ENCODE measurements at places on chromosomes 1 and 21. TPM values are rescaled to one million over a fixed set of nuclear protein-coding genes. Genes with fewer than 3 reads are reported as not detected.

The EDN2 gene
- 0.39 TPM for total RNA-seq

DNA sequence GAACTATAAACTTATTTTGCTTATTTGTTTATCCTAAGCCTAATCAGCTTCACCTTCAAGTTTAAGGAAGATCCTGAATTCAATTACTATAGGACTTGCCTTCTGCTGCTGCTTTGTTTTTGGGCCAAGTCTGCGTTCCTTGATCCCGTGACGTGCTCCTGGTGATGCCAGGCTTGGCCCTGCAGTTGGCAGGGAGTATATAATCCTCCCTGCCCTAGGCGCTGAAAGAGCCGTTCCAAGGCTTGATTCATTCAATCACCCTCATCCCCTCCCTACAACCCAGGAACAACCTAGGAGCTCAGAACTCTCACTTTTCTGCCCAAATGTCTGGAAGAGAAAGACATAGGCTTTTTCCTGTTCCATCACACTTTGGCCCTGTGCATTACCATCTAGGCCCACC, 12.4 kb upstream of the LRRN2 start:
- no peak for DNase-seq

- peak; percentile 14 for DNase-seq
Measured at GRCh38 chr1:94259635-94260289, 22.4 kb upstream of the ARHGAP29 start.

The USH2A gene
- total RNA-seq: 0.37 TPM

The TRIM67 gene
- total RNA-seq: not detected

- DNase-seq: no peak
Measured at GRCh38 chr1:51644533-51645197, 27.8 kb downstream of the OSBPL9 start.

The TCEA3 gene
- total RNA-seq: 0.73 TPM

DNA sequence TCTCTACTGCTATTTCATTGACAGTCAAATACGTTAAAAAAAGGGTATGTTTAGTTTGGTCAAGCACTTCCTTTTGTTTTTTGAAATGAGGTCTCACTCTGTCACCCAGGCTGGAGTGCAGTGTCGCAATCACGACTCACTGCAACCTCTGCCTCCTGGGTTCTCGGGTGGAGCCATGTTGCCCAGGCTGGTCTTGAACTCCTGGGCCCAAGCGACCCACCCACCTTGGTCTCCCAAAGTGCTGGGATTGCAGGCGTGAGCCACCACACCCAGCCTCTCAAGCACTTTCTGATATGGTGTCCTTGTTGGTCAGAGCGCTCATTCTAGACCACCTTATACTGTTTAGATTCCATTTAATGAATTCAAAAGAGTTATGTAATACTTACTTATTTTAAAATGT, 20.9 kb upstream of the RHBDL2 start:
- DNase-seq: no peak

DNA sequence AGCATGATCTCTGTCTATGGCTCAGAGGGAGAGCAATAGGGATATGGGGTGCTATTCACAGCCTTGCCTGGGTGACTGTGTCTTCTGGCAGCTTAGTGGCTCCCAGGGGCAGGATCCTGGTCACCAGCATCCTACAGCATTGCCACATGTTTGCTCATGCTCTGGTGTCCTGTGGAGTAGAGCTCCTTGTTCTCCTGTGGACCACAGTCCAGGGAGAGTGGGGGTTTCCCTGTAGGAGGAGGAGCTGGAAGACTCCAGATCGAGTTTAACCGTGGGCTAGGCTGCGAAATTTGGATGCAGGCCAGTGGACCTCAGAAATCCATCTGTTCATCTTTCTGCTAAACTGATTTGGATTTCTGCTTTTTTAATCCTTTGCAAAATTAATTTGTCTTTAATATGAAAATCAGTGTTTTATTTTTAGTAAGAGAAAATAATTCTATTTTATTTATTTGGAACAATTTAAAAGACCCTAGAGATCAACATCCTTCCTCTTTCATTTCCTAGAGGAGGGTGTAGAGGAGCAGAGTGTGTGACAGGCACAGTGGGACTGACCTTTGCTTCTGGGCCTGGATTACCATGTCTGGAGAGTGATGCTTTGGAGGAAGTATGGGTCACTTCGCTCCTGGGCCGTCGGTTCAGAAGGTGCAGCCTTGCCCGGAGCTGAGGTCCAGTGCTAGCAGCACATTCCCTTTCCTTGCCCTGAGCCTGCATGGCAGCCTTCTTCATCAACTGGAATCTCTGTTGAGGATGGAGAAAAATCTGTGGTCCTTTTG, 17.4 kb downstream of the ADARB1 start:
- DNase-seq: no peak

DNA sequence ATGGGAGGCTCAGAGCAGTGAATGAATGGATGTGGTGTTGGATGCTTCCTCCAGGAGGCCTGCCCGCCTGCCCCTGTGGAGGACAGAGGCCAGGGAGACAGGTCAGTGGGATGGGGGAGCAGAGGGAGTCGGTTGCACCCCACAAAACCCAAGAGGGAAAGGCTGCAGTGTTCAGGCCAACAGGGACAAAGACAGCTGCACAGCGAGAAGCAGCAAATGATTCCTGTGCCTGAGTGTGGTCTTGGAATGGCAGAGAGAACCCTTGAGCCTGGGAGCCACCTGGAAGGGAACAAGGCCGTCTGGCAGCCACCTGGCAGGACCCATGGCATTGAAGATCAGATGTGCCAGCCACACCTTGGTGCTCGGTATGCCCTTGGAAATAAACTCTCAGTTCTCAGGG, 8.1 kb downstream of the TFF3 start:
- DNase-seq: no peak

DNA sequence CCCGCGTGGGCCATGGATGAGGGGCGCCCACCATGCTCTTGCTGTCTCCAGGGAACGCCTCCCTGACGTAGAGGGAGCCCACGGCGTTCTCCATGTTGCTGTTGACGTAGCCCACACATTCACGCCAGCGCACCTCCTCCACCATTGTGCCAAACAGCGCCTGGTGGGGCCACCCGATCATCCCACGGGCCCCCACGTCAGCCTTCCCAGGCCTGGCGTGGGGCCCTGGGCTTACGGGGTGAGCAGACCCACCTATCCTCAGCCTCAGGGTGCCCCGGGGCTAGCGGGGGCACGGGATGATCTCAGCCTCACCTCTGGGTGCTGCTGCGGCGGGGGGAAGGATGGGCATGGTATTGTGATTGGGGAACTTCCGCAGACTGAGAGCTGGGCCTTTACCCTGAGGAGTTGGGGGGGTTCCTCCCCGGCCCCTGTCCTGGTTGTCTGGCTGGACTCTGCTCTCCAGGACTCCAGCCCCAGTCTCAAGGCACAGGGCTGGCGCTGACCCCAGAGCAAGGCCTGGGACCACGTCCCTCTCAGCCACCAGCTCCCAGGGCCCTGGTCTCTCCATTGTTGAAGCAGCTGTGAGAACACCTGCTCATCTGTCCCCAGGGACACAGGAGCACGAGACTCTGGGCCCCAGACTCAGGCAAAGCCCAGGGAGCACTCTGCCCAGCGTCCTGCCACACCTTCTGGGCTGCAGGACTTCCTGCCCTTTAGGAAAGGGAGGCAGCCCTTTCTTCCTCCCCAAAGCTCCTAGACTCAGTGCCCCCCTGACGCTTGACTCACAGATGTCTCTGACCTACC, 10.2 kb downstream of the PRXL2B start:
- DNase-seq: no peak

GRCh38 chr1:229266832-229267500, 3.9 kb upstream of the RAB4A start:
- no peak for DNase-seq

DNA sequence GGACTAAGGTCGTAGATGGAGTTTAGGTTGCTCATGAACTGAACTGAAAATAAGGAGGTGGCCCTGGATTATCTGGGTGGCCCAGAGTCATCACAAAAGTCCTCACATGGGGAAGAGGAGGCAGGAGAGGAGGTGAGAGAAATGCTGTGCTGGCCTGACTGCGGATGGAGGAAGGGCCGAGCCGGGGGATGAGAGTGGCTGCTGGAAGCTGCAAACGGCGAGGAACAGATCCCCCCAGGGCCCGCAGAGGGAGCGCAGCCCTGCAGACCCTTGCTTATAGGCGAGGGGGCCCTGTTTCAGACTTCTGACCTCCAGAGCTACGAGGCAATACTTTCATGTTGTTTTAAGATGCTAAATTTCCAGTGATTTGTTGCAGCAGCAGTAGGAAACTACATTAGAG, 102.7 kb upstream of the C1orf174 start:
- DNase-seq: no peak

The EXO1 gene
- 31.7 TPM for total RNA-seq

- no peak for DNase-seq
Measured at GRCh38 chr1:60832367-60832766, 250.0 kb upstream of the NFIA start.

GRCh38 chr21:42238185-42238934, 19.4 kb downstream of the ABCG1 start:
- no peak for DNase-seq

- no peak for DNase-seq
Measured at GRCh38 chr1:204448344-204448964, 36.8 kb upstream of the PPP1R15B start.

The RBM15 gene
- 44.8 TPM for total RNA-seq

The POU2F1 gene
- total RNA-seq: 51.0 TPM

DNA sequence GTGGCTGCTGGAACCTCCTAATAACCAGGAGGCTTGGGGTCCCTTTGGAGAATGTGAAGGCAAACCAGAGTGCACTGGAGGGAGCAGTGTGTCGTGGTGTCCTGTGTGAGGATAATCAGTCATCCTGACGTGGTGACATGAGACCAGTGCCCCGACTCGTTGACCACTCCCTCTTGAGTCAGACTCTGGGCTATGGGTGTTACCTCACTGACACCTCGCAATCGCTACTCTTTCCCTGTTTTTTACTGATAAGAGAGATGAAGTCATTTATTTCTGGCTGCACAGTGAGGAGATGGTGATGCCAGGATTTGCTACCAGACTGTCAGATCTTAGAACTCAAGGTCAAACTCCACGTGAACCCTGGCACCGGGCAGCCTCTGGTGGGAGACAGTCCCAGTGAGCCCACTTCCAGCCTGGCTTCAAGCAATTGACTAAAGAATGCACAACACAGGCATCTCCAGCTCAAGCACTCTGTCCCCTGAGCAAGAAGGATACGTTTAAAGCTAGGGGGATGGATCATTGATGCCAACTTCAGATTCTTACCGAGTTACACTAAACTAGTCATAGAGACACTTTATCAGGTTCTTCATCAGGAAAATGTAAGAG, 30.3 kb downstream of the UBASH3A start:
- DNase-seq: no peak

- no peak for DNase-seq
Measured at GRCh38 chr21:42059721-42060120, 11.4 kb upstream of the UMODL1 start.

DNA sequence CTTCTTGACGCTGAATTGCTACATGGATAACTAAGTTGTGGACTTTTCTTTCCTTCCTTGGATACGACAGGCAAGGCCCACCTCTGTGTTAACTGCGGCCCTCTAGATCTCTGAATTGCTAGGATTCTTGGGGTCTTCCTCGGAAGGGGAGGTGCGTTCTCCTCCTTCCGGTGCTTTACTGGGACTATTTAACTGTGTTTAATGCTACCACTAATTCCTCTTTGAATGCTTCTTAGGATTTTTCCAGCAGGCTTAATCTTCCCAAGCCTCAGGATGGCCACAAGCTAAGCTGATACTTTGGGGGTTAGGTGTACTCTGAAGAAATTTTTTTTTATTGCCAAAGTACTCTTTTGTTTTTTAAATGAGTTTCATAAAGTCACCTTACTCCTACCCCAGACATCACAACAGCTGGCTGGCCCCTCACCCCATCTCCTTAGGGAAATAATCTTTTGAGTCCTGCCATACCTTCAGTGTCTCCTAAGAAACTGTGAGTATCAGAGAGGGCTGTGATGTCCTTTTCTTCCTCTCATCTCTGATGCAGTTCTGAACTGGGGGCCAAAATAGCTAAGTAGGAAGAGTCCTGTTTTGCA, 21.4 kb downstream of the KIRREL1 start:
- DNase-seq: no peak

DNA sequence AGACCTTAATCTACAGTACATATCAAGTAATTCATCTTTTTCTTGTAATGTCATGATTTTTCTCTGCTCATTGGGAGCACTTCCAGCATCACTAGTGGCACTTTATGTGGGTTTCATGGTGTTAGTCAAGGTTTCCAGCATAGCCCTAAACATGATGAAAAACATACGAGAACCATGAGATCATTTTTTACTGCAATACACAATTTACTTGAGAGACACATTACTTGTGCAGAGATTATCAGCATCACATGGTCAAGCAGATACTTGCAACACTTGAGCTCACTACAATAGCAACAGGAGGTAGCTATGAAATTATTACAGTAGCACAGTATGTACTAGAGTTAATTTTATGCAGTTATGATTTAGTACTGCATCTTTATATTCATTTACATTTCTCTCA, 36.4 kb downstream of the ITGB3BP start:
- no peak for DNase-seq

The CD84 gene
- total RNA-seq: 0.17 TPM

The NKAIN1 gene
- total RNA-seq: 35.3 TPM

DNA sequence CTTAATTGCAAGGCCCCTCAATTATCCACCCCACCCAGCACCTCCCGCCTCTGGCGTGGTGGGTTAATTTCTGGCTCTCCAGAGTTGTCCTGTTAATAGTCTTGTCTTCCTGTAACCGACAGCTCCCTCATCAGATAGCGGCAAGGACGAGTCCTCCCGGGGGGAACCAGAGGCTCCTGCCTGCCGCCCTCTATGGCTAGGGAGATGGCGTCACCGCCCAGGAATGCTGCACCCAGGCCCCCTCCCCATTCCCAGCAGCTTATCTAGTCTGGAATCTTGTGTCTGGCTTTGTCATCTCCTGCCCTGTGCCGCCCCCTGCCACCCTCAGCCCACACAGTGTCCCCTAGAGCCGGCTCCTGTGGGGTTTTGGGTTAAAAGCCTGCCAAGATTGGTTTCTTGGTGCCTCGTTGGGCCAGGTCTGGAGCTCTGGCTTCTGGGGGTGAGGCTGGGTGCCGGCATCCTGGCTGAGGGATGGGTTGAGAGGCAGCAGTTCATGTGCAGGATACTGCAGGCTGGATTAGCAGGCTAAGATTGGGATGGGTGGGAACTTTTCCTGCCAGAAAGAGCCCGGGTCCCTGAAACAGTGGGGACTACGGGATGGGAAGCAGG, 48.8 kb downstream of the EDN2 start:
- peak; percentile 59 for DNase-seq

- DNase-seq: no peak
Measured at GRCh38 chr1:154767315-154768240, 102.5 kb downstream of the KCNN3 start.

DNA sequence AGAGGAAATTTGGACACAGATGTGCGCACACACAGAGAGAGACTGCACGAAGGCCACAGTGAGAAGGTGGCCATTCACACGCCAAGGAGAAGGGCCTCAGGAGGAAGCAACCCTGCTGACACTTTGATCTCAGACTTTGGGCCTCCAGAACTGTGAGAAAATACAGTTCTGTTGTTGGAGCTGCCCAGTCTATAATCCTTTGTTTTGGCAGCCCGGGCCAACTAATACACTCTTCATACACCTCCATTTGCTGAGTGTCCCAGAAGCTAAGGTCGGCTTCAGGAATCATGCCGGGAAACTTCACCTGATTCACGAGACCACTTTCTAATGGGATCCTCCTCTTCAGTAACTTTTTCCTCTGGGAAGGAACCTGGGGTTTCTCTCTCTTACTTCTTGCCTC, 23.2 kb downstream of the HUNK start:
- no peak for DNase-seq

The RGS4 gene
- total RNA-seq: 0.41 TPM

The SPEN gene
- total RNA-seq: 48.8 TPM

The REG4 gene
- total RNA-seq: not detected

- no peak for DNase-seq
Measured at GRCh38 chr1:33096363-33097005, 15.5 kb downstream of the AZIN2 start.

The KIRREL1 gene
- 32.8 TPM for total RNA-seq
